Cardiac fibroblast (primary cell): ENCODE measurements at places on chromosomes 2 and 18.

- no peak for DNase-seq
These were observed 24.3 kb downstream of the CDK15 start for GRCh38 chr2:201830666-201831065.

DNA sequence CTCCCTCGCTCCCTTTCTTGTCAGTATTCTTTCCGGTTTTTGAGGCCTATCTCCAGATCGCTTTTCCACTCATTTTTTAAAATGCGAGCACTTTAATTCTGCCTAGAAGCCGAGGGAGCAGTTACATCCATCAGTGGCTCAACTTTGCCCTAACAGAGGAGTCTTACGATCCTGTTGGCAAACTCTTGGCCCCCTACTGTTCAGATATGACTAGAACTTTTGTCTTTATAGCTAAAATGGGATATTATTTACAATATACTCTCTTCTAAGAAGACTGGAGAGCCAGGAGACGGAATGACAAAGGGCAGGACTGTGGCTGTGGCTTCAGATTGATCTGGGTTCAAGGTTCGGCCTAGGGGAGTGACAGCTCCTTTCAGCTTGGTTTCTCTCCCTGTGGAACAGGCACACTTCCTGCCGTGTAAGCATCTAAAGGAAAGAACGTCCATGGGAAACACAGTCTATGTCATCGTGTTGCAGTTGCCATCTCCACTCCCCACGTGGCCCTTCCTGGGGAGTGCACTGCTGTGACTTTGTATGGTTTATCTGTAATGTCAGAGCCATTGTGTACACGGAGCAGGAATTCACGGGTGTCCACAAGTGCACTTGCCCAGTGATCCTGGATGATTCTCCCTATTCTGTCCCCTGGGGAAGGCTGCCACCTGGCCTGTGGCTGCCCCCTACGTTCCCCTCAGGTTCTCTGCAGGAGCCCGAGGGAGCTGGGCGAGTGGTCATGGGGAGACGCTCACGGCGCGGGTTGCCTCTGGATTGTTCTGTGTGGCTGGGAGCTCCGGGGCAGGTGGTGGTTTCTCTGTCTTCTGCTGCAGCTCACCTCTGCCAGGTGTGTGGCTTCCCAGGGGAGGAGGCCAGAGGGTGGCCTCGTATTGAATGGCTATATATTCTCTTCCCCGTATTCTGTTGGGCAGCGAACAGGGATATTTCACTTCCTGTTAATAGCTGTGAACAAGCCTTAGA lies 222.0 kb downstream of the LDLRAD4 start:
- no peak for DNase-seq

- no peak for DNase-seq
These were observed 188.8 kb upstream of the EPC2 start for GRCh38 chr2:148455791-148456190.

DNA sequence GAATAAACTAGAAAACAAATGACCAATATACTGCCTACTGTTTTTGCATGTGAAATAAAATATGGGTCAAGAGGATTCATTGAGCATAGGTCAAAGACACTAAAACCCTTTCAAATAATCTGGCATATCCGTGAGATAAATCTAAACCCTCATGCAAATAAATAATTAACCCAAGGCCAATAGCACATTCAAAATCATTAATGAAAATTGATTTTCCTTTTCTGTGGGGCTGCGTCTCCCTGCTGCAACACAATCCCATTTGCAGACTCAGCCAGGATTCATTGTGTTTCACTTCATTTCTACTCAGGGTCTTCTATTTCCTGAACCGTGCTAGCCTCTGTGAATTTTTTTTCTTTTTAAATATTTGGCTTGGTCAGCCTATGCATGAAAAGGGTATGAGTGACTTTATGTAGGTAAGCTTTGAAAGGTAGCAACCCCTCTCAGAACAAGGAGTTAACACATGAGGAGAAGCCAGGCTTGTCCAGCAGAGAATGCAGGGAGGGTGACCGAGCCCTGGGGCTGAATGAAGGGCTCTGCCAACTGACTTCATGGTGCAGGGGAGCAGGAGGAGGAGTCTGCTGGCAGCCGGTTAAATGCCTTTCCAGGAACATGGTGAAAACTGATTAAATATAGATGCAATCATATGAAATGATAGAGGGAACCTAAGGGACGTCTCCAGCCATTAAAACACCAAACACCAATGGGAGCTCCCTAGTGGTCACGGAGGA lies 10.3 kb upstream of the CTAGE1 start:
- no peak for DNase-seq

DNA sequence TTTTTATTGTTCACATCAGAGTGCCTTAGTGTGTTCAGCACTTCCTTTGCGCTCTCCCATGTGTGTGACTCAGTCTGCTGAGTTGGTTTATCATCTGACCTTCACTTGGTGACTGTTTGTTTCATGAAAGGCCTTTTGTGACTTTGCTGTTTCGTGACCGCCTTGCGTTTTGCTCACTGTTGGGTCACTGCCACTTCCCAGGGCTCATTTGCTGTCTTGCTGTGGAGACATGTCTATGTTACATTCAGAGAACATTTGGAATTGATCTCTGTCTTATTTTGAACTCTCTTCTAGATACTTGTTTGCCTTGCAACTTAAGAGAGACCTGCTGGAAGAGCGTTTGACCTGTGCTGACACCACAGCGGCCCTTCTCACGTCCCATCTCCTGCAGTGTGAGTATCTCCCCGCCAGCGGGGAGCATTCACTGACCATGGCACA lies 54.7 kb downstream of the FARP2 start:
- DNase-seq, result peak; percentile 57

- peak; percentile 50 for DNase-seq
These were observed 54.9 kb downstream of the MAPRE2 start for GRCh38 chr18:35095983-35096676.

- peak; percentile 36 for DNase-seq
These were observed 40.0 kb downstream of the COA5 start for GRCh38 chr2:98568161-98568956.

DNA sequence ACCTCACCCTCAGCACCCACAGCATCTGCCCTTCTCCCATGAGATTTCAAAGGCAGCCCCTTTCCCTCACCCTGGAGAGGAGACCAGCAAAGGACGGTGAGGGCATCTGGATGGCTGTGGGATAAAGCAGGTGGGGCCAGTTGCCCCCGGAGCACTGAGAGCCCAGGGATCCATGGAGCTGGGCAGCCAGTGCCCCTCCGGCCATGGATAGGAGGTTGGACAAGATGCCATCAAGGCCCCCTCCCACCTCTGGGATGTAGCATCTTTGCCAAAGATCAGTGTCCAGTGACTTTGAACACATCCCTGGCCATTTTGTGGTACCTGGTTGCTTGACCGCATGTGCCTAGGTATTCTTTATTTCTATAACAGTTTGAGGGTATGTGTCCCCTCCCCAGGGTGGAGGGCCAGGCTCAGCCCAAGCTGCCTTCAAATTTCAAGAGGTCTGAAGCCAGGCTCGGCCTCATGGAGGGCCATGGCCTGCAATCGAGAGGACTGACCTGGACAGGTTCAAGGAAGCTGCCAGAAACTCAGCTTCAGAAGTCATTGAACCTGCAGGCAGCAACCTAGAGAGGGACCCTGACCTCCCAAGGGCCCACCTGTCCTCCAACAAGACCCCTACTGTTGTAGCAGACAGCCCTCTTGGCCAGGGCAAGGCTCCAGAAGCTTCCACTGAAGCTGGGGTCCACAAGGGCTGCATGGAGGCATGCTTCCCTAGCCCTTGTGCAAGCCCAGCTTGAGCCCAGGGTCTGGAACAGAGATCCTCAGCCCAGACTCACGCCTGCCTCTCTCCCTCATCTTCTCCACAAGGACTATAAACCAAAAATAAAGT lies 55.5 kb upstream of the BIN1 start:
- no peak for DNase-seq

- DNase-seq, result peak; percentile 74
These were observed 16.5 kb downstream of the SGPP2 start for GRCh38 chr2:222440673-222441422.

DNA sequence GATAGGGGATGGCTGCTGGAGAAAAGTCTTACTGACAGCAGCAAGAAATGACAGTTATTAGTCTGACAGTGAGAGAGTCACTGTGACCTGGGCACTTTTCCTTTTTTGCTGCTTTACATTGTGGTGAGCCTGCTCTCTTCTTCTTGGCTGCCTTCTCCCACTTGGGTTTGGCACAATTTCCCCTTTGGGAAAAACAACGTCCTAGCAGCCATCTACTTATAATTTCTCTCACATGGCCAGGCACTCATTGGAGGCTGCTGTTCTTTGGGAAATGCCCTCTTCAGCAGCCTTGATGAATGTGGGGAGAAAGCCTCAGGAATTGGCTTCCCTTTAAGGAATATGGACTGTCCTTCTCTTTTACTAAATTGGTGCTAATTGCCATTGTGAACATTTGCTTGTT lies 60.4 kb upstream of the SLC1A4 start:
- DNase-seq, result no peak

DNA sequence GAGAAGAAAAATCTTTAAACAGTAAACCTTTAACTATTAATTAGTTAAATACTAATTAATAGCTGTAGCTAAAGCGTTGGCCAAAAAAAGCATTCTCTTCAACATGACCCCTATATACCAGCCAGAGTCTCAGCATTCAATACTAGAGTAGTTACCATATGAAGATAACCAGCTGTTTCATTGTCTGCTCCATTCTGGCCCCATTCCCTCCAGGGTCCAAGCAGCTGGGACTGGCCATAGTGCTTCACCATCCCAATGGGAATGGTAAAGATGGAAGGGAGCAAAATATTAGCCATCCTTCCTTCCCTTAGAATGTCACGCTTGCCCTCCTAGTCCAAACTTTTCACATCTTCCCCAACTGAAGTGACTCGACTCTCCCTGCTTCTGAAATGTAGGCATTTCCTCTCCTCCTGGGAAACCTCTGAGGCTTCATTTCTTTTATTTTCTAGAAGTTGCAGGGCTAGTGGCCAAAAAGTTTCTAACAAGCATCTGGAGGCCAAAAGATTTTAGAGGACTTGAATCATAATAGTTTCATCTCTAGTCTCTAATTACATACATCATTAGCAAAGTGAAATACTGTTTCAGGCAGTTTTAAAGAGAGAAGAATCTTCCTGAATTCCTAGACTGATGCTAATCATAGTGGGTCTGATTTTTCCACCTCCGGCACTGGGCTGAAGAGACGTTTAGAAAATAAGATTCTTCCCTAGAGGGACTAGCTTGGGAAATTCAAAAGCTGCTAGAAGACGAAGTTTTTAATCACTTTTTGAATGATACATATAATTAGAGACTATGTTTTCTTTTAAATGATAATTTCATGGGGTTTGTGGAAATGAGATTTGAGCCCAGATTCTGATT lies 52.7 kb downstream of the CCDC68 start:
- DNase-seq, result peak; percentile 46

DNA sequence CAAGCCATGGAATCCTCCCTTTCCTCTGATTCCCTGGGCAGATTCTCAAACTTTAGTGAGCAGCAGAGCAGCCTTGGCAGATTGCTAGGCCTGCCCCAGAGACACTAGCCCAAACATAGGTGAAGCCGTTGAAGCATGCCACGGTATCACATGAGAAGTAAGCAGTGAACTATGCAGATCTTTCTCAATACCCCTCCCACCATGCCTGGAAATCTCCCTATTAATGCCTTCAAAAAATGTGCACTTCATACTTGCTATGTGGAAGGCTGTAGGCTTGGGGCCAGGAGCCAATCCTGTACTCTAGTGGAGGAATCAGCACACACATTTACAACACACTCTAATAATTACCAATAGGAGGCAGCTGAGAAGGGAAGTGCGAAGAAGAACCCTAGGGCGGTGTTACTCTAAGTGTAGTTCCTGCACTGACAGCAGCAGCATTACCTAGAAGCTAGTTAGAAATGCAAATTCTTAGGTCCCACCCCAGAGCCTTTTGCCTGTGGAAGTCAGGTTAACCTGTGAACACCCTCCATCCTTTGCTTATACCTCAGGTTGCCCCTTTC lies 305.1 kb upstream of the SPRED2 start:
- no peak for DNase-seq

- DNase-seq, result no peak
These were observed 137.9 kb downstream of the MGAT5 start for GRCh38 chr2:134391751-134392160.

GRCh38 chr2:172484706-172485105 lies 57.3 kb downstream of the ITGA6 start:
- no peak for DNase-seq

DNA sequence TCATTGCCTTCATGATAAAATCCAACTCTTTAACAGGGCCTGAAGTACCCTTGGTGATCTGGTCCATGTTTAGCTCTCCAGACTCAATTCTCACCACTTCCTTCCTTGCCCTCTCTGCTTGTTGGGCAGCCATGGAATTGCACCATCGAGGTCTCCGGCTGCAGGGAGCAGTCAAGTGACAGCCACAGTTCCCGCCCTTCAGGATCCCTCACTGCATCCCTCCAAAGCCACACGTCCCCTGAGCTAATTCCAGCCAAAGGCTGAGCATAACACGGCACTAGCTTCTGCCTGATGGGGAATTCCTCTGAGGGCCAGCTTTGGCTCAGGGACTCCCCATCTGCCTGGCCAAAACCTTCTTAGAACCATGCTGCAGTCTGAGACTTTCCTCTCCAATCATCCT lies 47.4 kb upstream of the SLC1A4 start:
- no peak for DNase-seq

GRCh38 chr2:63364866-63365265 lies 223.4 kb downstream of the WDPCP start:
- DNase-seq, result no peak

- peak; percentile 4 for DNase-seq
These were observed 540.6 kb downstream of the STK39 start for GRCh38 chr2:167706800-167707199.
